Caki2 (cell line): ENCODE measurements at places on chromosomes 5 and 9.

DNA sequence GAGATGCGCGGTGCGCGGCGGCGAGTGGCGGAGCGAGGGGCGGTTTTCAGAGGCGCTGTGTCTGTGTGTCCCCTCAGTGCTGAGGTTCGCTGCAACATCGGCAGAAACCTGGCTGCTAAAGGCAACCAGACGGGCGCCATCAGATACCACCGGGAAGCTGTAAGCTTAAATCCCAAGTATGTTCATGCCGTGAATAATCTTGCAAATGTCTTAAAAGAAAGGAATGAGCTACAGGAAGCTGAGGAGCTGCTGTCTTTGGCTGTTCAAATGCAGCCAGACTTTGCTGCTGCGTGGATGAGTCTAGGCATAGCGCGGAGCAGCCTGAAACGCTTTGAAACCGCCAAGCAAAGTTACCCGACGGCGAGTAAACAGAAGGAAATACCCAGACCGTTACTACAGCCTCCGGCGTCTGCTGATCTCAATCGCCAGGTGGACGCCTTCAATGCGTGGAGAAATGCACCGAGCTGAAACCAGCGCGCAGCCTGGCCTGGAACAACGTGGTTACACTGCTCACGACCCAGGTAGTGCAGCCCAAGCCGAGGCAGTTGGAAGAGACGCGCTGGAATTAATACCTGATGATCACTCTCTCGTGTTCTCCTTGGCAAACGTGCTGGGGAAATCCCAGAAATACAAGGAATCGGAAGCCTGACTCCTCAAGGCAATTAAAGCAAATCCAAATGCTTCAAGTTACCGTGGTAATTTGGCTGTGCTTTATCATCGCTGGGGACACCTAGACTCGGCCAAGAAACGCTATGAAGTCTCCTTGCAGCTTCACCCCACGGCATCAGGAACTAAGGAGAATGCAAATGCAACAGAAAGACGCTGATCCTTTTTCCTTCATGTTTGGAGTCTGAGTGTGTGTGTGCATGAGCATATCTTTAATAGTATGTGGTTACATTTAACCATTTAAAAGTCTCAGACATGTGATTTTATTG is 15.9 kb downstream of the OR2V1 start:
- DNase-seq = peak; percentile 84

- no peak for DNase-seq
Measured at GRCh38 chr9:25684321-25684720, 6.1 kb upstream of the TUSC1 start.

GRCh38 chr5:96256795-96257470 is 176.1 kb downstream of the PCSK1 start:
- no peak for DNase-seq

- no peak for DNase-seq
Measured at GRCh38 chr5:147659166-147659929, 123.2 kb downstream of the JAKMIP2 start.

GRCh38 chr5:137146402-137146890 is 352.7 kb downstream of the SPOCK1 start:
- DNase-seq = peak; percentile 90

DNA sequence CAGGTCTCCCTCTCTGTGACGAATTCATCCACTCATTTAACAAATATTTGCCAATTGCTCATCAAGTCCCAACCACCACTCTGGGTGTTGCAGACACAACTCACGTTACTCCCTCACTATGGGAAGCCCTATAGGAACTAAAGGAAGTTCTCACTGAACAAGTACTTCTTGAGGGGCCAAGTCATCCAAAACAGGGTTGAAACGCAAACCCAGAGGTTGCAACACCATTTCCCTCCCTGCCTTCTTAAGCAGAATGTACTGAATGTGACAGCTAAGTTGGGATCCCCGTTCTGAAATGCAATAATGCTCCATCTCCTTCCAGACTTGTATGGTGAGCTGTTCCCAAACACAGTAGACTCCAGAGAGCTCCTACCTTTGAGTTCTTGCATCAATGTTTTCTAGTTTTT is 34.3 kb downstream of the EPB41L4B start:
- no peak for DNase-seq

- no peak for DNase-seq
Measured at GRCh38 chr5:73135429-73136054, 15.2 kb downstream of the TMEM171 start.

DNA sequence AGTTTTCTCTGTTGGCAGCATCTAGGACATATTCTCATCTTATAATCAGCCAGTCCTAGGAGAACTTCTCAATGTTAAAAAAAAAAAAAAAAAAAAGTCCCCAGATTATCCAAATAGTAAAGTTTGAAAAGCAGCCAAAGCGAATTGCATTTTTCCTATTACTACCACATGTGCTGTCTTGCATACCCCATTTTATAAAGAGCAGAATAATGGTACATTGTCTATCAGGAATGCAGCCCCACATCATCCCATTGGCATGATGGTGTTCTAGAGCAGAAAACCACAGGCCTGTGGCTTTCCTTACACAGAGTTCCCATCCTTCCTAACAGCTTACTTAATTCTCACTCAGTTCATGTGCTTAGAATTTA is 381.6 kb downstream of the TMEM38B start:
- DNase-seq = no peak

DNA sequence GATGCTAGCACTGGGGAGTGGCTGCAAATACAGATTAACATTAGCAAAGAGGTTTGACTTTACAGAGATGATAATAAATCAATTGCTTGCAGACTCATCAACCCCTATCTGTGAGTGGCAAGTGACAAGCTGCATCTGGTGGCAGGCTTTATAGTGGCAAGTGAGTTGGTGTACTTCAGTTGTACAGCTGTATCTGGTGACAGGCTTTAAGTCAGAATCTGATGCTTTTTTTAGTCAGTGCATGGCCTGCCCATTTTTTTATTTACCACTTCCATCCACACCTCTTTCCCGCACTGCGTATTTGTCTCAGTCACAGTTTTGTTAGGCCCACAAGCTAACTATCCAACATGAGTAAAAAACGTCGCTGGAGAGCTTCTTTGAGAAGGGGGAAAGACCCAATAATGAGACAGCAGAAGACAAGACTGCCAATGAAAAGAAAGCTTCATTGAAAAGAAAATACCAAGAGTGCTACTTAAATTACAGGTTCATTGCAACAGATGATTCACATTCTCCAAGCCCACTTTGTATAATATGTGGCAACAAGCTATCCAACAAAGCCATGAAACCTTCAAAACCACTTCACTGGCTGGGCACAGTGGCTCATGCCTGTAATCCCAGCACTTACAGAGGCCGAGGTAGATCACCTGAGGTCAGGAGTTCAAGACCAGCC is 23.1 kb downstream of the ANP32B start:
- DNase-seq = no peak

GRCh38 chr5:156181656-156182055 is 145.3 kb upstream of the SGCD start:
- peak; percentile 91 for DNase-seq

DNA sequence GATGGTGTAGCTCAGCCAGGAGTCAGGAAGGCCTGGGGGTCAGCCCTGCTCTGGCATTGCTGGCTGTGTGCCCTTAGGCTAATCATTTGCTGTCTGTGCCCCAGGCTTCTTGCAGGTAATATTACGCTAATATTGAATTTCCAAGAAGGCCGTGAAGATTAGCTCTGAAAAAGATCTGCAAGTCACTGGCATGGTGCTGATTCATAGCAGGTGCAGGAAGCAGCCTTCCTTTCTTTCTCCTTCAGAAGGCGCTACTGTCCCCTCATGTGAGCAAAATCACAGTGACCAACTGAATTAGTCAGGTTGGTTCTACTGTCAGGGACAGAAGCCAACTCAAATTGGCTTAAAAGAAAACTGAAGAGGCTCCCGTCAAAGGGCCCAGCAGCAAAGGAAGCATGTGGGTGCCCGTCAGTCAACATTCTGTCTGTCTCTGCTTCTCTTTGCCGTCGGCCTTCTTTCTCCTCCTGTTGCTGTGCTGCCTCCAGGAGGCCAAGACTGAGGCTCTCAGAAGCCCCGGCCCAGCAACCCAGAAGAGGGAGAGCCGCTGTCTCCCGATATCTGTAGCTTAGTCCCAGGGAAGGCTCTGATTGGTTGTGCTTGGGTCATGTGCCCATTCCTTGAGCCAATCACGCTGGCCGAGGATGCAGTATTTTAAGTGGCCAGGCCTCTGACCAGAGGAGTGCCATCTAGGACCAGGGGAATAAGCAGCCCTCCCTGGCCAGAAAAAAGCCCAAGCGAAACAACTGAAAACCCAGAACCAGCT is 67.8 kb upstream of the NEURL1B start:
- no peak for DNase-seq

DNA sequence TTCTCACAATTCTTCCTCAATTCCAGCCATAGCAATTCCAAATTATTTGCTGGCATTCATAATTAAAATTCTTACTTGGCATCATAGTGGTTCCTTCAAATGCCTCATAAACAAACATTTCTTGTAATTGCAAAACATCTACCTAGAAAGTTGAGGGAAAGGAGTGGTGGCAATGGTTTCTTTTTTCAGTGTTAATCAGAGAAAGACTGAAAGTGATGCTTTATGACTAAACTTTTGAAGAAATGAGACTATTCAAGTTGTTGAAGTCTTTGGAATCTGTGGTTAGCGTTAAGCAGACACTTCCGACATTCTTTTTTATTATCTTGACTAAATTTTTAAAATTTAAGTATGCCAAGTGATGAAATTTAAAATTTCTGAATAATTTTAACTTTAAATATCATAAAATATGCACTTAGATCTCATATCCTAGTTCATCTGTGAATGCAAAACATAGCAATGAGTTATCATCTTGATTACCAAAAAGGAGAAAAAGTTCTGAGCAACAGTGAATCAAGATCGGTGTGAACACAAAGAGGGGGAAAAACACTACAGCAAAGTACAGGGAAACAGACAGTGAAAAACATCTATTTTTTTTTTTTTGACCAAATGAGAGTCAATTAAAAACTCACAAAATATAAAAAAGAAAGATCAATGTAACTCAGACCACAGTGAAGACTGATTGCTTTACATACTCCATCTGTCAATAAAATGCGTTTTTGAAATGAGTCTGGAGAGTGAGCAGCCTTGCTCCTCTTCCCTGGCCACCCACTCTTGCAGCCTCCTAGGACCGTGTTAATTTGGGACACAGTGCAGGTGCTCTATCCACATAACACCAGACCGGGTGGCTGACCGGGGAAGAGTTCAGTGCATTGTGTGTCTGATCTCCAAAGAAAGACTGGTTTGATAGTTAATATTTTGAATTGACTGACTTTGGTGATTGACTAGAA is 20.6 kb upstream of the IL7R start:
- DNase-seq = no peak

DNA sequence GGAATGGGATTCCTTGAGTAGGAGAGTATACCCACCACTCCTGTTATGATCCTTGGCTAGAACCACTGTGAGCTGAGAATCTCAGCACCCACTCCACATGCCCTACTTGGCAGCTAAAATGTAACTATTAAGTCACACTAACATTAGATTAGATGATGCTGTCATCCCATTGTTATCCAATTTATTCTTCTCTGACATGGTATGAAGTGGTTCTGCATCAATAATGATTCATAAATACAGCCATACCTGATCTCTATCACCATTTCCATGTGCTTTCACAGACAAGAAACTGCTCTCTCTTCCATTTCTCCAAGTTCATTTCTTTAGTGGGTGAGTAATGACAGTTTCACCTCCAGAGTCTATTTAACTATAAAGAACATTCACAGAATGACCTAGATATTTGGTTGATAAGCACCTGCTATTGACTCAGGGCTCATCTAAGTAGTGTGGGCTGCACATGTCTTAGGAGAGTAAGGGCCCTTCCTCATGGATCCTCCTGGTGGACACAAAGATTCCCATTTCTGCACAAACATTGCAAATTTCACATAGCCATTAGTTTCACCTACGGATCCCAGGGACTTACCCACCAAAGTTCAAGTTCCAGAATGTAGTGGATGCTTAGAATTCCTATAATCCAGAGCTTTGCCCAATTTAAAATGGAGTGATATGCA is 187.9 kb downstream of the EBF1 start:
- DNase-seq = no peak

GRCh38 chr5:26948921-26949320 is 89.5 kb downstream of the CDH9 start:
- DNase-seq = no peak

GRCh38 chr5:41334758-41335157 is 121.4 kb upstream of the C6 start:
- DNase-seq = no peak

DNA sequence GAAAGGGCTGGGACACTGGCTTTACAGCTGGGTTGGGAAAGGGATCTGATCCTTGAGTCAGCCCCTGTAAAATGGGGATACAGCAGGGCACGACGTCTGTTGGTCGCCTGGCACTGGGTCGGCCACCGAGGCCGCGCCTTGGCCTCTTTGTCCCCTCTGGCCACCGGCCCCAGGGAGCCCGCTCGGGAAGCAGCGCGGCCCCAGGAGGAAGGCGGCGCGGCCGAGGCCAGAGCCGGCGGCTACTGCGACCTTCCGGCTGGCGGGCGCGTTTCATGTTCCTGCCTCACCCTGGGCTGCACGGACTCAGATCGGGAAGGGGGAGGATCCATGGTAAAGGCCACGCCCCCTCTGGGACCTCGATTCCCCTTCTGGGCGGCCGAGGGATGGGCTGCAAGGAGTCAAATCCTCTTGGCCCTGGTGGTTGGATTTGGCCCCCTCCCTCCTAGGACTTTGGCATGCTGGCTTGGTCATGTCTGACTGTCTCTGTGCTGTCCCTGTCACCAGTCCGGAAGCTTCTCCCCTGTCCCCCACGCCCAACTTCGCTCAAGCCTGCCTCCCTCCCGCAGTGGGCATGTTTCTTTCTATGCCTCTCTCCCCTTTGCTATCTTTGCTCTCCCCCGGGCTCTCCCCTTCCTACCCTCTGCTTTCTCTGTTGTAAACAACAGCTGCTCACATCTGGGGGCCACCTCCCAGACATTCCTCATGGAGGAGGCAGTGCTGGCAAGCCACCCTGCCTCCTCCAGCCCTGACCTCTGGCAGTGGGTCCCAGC is 25.8 kb downstream of the FPGS start:
- DNase-seq = peak; percentile 32

- no peak for DNase-seq
Measured at GRCh38 chr5:35143841-35144240, 86.4 kb downstream of the PRLR start.

GRCh38 chr9:36787709-36788108 is 215.0 kb downstream of the MELK start:
- DNase-seq = no peak

- DNase-seq = peak; percentile 11
Measured at GRCh38 chr9:2478421-2478820, 143.2 kb upstream of the VLDLR start.

- no peak for DNase-seq
Measured at GRCh38 chr5:1329111-1329579, 15.8 kb downstream of the CLPTM1L start.

- DNase-seq = no peak
Measured at GRCh38 chr9:121694600-121694999, 43.2 kb downstream of the DAB2IP start.

- DNase-seq = peak; percentile 27
Measured at GRCh38 chr9:69223605-69224004, 49.5 kb downstream of the TJP2 start.

GRCh38 chr5:180790020-180790419 is 12.6 kb downstream of the MGAT1 start:
- no peak for DNase-seq

GRCh38 chr5:42948961-42949347 is 91.2 kb downstream of the ANXA2R start:
- DNase-seq = no peak
